ENCODE measurements at places on chromosomes 13 and 19.

DNA sequence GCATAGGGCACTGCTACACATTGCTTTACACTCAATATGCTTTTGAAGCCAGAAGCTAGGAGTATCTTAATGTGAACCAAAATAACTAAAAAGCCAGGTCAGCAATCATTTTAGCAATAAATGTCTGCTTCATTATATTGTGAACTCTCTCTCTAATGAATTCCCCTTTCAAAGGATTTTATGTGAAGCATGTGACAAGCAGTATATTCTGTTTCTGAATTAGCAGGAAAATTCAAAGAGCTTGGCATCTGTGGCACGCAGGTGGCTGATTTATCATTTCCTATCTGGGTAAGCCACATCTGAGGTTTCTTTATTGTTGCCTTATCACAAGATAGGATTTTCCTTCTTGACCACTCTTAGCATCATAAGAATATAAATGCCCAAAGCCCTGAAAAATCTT lies 56.8 kb upstream of the KLF12 start:
- no peak for DNase-seq

DNA sequence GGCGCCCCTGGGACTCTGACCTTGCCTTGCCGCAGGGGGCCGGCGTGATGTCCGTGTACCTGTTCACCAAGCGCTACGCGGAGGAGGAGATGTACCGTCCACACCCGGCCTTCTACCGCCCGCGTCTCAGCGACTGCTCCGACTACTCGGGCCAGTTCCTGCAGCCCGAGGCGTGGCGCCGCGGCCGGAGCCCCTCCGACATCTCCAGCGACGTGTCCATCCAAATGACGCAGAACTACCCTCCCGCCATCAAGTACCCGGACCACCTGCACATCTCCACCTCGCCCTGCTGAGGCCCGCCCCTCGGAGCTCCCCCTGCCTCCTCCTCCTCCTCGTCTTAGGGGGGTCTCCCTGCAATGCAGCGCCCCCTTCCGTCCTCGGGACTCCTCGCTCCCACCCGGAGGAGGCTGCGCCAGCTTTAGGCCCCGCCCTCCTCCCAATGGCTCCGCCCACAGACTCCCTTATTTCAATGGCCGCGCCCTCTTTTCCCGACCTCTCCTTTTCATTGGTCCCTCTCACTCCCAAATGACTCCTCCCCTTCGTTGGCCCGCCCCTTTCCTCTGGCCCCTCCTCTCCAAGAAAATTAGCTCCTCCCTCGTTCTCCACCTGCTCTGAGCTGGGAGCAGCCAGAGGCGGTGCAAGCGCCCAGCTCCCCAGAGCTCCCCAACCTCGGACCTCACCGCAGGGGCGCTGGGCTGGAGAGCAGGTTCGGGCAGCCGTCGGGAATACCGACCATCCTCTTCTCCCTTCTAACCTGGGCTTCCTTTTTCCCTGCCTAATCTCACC lies 20.5 kb upstream of the CACNG8 start:
- no peak for DNase-seq

DNA sequence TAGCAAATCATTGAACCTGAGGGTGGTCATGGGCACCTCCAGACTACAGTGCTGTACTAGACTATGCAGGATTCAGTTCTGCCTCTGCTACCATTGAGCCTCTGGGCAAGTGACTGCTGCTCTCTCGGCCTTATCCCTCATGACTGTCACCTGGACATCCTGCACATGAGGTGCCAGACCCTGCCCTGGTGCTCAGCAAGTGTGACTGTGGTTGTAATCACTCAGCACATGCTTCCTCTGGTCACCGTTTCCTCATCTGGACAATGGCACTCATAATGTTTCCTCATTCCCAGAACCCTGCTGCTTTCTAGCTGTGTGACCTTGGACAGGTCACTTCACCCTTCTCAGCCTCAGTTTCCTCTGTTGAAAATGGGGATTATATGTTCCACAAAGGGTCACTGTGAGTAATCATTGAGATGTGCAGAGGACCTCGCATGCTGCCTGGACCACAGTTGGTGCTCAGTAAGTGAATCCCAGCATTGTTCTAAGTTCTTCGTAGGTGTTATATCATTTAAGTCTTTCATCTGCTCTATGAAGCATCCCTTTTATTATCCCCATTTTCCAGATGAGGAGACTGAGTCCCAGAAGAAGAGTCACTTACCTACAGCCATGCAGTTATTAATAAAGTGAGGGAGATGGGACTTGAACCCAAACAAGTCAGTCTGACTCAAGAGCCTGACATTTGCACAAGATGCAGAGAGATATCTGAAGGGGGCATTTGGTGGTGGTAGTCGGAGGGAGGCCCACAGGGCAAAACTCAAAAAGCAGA lies 3.2 kb downstream of the SYT3 start:
- no peak for DNase-seq

- no peak for DNase-seq
Observed at GRCh38 chr19:3369337-3370213, 3.2 kb downstream of the NFIC start.

- DNase-seq: no peak
Observed at GRCh38 chr19:42113641-42114348, 18.5 kb downstream of the POU2F2 start.

GRCh38 chr19:6509118-6509971 lies 7.2 kb upstream of the TUBB4A start:
- no peak for DNase-seq

DNA sequence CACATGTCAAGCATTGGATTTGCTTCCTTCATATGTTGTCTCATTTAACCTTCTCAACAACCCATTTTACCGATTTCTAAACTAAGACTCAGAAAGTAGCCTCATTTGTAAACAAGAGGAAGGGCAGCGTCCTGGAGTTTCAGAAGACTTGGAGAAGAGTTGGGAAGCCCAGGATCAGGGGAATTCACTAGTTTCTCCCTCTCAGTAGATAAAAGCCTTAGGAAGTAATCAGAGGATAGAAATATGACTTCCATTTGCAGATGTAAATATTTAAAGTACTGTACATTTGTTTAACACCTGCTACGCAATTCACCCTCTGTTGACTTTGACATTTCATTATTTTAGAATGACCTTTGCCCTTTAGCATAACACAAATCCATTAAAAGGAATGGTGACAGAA lies 216.4 kb downstream of the DCT start:
- no peak for DNase-seq

- DNase-seq: no peak
Observed at GRCh38 chr13:67303661-67304333, 73.7 kb upstream of the PCDH9 start.

DNA sequence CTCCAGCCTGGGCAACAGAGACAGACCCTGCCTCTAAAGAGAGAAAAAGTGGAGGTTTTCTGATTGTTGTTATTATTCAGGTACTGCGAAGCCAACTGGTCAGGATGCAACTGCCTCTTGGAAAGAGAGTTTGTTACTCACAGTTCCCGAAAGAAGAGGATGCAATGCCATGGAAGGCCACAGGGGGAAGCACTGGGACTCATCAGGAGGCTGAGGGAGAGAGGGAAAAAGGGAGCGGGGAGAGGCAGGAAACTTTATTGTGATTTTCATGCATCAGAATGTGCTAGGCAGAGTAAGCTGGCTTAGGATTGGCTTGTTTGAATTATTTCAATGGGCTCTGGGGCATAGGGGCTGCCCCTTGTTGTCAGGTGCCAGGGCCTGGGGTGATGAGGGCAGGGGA lies 27.6 kb downstream of the MYO9B start:
- DNase-seq: no peak

DNA sequence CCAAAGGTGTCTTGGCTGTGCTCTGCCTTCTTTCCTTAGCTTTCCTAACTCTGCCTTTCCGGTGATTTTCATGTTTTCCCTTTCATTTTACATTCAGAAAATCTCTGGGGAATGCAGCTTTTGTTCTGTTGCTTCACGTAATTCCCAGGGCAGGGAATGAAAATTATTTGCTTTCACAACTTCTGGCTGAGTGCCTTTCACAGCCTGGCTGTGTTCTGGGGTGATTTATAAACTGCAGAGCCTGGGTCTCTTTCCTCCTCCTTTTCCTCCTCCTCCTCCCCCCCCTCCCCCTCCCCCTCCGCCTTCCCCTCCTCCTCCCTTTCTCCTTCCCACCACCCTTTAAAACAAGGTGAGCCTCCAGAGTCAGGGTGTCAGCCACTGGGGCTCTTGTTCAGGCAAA lies 84.3 kb downstream of the RNASEH2B start:
- DNase-seq: no peak

GRCh38 chr19:22026687-22027086 lies 15.9 kb upstream of the ZNF208 start:
- no peak for DNase-seq

DNA sequence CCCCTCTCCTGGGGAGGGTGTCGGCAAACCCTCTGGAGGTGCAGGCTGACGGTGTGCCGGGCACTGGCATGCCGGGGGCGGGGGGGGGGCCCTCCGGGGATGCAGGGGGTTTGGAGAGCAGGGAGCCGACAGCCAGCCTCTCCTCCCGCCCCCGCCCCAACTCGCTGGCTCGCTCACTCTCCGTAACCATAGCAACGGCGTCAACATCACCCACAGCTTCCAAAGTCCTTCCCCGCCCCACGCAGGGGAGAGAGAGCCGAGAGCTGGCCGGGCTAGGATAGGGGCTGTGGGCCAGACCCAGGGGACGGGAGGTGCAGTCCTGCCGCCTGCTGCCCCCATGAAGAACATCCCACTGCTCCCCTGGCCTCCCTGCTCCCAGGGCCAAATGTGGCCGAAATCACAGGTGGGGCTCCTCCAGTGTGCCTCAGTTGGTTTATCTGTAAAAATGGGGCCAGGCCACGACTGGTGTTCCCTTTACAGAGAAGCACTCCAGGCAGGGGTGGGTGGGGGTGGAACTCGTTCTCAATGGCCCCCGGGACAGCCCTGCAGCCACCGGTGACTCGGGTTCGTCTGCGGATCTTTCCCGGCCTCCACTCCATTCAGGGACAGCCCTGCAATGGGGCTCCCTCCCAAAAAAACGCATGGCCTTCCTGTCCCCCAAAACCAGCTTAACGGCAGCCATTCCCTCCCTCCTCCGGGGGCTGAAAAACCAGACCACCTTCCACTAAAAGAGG lies 3.2 kb downstream of the KLF16 start:
- peak; percentile 53 for DNase-seq

DNA sequence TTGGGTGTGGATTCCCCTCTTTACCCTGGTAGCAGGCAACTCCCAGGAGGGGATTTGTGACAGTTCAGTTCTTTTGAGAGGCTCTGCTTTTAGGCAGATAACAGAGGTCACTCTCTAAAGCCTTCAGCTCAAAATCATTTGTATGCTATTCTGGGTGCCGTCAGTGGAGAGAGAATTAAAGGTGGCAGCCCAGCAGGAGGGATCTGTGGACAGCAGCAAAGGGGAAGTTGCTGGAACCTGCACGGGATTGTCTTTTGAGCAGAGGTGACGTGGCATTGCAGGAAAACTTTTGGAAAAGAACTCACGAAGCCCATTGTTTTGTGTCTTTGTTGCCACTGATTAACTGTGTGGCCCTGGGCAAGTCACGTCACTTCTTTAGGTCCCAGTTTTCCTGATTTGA lies 62.4 kb upstream of the C1QTNF9 start:
- DNase-seq: no peak

DNA sequence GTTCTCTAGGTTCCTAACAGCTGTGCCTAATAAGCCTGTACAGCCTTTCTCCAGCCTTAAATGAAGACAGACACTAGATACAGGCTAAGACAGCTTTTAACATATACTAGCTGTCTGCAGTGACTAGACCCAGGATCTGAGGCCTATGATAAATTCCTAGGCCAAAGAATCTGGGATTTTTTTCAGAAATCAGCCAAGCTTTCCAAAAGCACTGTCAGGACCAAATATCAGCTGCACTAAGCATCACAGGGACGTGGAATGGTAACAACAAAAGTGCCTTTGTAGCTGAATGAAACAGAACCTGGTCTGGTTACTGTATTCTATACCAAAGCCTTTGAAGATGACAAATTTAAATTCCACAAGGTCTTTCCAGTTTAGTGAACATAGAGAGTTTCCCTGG lies 77.9 kb upstream of the DOCK9 start:
- DNase-seq: no peak

GRCh38 chr19:6227936-6228325 lies 51.8 kb downstream of the MLLT1 start:
- peak; percentile 7 for DNase-seq

DNA sequence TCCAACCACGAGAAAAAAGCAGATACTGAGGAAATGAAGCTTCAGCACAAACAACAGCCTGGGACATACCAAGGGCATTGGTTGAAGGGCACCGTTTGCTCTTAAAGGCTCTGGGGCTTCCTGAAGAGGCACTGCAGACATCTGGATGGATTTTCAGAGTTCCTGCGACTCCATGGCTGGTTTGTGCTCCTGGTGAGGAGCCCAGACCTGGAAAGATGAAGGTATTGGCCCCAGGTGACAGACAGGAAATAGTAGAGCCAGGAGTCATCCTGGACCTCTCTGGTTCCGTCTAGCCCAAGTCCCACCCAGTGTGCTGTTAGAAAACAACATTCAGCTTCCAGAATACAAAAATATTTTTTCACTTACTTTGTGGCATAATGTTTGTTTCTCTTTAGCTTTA lies 6.3 kb downstream of the IL17D start:
- DNase-seq: no peak

- DNase-seq: no peak
Observed at GRCh38 chr13:99214731-99215130, 14.1 kb downstream of the UBAC2 start.

- no peak for DNase-seq
Observed at GRCh38 chr13:51643882-51644281, 59.6 kb downstream of the WDFY2 start.

GRCh38 chr13:79668201-79668752 lies 187.3 kb downstream of the NDFIP2 start:
- DNase-seq: no peak

DNA sequence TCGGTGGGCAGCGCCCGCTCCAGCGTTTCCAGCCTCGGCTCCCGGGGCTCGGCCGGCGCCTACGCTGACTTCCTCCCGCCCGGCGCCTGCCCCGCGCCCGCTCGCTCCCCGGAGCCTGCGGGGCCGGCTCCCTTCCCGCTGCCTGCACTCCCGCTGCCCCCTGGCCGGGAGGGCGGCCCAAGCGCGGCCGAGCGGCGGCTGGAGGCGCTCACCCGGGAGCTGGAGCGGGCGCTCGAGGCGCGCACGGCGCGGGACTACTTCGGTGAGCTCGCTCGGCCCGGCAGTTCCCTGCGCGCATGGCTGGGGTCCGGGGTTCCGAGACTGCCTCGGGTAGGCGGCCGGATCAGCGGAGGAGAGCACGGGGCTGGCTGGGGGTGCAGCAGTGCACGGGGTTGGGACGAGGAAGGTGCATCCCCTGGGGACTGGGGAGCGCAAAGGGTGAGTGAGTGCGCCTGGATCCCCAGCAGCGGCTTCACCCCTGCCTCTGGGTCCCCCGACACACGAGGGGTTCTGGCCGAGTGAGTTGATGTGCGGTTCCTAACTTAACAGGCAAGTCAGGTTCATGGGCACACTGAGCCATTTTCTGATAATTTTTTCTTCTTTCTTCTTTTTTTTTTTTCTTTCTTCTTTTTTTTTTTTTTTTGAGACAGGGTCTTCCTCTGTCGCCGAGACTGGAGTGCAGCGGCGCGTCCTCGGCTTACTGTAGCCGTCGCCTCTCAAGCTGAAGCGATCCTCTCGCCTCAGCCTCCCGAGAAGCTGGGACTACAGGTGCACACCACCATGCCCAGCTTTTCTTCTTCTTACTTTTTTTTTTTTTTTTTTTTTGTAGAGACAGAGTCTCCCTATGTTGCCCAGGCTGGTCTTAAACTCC lies 1.1 kb downstream of the WTIP start:
- DNase-seq: no peak
